ENCODE measurements at places on chromosomes 2 and 18. TPM values are rescaled to one million over a fixed set of nuclear protein-coding genes. Genes with fewer than 3 reads are reported as not detected.

The CASP10 gene
- 6.7 TPM for total RNA-seq

The MAP2 gene
- not detected for total RNA-seq

The LGALSL gene
- 0.84 TPM for total RNA-seq

The EFHD1 gene
- total RNA-seq = 0.33 TPM

The INPP1 gene
- total RNA-seq = 13.4 TPM
